Fibroblast of lung (primary cell): ENCODE measurements at places on chromosomes 6 and 20. TPM values are rescaled to one million over a fixed set of nuclear protein-coding genes. Genes with fewer than 3 reads are reported as not detected.
A peak's percentile ranks its signal among the peaks of the same experiment; 100 is the strongest.

Gene CABLES2
- total RNA-seq, result 0.51 and 0.66 TPM in 2 replicates

Gene CPXM1
- 0.50 and 10.3 TPM in 2 replicates for total RNA-seq

Gene ARMC12
- 0.50 and 1.0 TPM in 2 replicates for total RNA-seq

Gene IMPG1
- total RNA-seq, result not detected in 2 replicates

Gene CST4
- total RNA-seq, result 0.17 TPM in 1 of 2 replicates, not detected in the other

DNA sequence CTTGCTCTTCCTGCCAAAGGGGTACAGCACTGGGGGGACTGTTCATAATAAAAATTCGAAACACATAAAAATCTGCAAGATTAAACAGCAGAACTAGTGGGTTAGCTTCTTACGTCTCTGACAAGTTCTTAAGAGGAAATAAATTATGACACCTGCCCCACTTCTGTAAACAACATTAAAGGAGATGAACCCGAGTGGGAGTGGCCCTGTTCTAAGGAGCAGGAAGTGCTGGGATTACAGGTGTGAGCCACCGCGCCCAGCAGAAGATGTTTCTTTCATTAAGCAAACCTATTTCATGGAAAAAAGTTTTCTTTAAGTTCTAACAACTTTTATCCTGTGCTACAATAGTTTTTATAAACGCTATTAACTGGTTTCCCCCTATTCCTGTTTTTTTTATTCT is 24.6 kb downstream of the USP45 start:
- no peaks in the 10 kb centered on the region for H3K27me3 ChIP-seq
- H3K36me3 ChIP-seq, result no peaks in the 10 kb centered on the region
- no peak overlapping the region for H3K4me3 ChIP-seq
- no peak for DNase-seq
- no peaks in the 10 kb centered on the region for H3K4me1 ChIP-seq

DNA sequence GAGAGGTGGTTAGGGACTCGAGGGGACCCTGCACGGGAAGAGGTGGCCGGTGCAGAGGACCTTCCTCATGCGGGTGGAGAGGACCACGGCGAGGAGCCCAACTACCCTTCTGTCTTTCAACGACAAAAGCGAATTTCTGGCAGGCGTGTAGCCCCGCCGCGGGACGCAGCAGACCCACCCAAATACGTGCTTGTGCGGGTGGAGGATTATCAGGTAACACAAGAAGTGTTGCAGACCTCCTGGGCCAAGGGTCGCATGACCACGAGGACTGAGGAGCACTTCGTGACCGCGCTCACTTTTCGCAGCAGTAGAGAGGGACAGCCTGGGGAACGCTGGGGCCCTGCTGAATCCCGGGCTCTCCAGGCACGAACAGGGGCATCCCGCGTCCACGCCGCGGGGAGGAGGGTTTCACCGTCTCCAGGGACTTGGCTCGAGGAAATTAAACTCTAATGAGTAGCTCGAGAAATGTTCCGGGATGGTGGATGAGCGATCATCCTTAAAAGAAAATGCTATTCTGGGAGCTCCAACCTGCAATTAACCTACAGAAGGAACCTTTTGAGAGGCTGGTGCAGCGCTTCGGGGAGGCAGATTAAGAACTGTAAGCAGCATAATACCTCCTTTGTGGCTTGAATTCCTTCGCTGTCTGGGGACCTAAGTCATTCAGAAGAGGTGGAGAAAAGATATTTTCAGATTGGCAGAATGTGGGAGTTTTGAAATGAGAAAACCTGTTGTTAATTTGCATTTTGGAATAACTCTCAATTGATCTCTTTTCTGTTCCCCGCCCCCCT is 804 bp downstream of the C6orf141 start:
- DNase-seq, result no peak
- peak overlapping the region; percentile 57 for H3K4me3 ChIP-seq
- no peak overlapping the region for H3K27ac ChIP-seq
- no peaks in the 10 kb centered on the region for H3K4me1 ChIP-seq
- H3K27me3 ChIP-seq, result peaks cover 10% of the 10 kb centered on the region

DNA sequence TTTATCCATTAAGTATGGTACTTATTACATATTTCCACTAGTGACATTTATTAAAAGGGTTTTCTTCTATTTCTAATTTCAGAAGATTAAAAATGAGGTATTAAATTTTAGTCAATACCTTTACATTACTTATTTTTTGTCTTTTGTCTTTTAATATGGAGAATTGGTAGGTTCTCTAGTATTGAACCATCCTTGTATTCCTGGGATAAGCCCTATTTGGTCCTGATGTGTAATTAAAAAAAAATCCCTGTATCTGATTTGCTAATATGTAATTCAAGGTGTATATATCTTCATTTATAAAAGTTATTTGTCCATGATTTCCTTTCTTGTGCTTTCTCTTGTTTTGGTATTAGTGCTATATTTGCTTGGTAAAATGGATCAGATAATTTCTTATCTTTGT is 153.7 kb downstream of the TRMT11 start:
- DNase-seq, result no peak
- H3K4me1 ChIP-seq, result no peaks in the 10 kb centered on the region
- H3K27me3 ChIP-seq, result no peaks in the 10 kb centered on the region
- no peak overlapping the region for H3K4me3 ChIP-seq

GRCh38 chr6:33728438-33728837 is 16.9 kb upstream of the UQCC2 start:
- no peak overlapping the region for H3K4me3 ChIP-seq
- peaks cover 16% of the 10 kb centered on the region for H3K27me3 ChIP-seq
- no peaks in the 10 kb centered on the region for H3K36me3 ChIP-seq
- no peak for DNase-seq
- H3K27ac ChIP-seq, result no peak overlapping the region

DNA sequence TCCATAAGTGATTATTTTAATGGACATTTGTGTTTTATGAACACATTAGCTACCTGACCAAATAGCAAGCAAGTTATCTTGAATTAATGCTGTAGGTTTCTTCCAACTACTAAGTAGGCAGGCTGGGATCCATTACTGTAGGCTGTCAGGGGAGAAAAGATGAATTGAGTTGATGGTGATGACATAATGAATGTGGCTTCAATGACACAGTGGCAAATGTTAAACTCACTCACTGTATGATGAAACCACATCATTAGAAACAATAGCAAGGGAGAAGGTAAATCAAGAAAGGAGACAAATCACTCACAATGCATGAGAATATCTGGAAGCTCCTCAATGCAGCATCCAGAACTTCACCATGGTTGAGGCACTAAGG is 529.7 kb upstream of the CITED2 start:
- no peaks in the 10 kb centered on the region for H3K36me3 ChIP-seq
- no peak overlapping the region for H3K27ac ChIP-seq
- DNase-seq, result no peak
- H3K4me1 ChIP-seq, result no peaks in the 10 kb centered on the region
- H3K4me3 ChIP-seq, result no peak overlapping the region

DNA sequence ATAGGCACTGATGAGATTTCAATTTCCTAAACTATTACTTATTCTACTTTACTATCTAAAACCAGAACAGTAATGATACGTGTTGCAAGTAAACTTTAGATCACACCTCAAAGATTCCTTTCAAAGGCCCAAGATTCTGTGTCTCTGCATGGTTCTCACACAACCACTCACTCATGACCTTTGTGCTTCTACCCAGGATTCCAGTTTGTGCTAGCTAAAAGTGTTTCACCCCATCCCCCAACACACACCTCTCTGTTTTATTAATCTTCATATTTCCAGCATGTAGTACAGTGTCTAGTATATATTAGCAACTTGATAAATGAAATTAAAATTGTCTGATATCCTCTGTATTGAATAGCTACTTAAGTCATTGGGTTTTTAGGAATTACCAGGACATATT is 8.8 kb upstream of the SH3BGRL2 start:
- no peaks in the 10 kb centered on the region for H3K4me1 ChIP-seq
- H3K27me3 ChIP-seq, result no peaks in the 10 kb centered on the region
- no peaks in the 10 kb centered on the region for H3K36me3 ChIP-seq
- no peak overlapping the region for H3K27ac ChIP-seq
- DNase-seq, result no peak

DNA sequence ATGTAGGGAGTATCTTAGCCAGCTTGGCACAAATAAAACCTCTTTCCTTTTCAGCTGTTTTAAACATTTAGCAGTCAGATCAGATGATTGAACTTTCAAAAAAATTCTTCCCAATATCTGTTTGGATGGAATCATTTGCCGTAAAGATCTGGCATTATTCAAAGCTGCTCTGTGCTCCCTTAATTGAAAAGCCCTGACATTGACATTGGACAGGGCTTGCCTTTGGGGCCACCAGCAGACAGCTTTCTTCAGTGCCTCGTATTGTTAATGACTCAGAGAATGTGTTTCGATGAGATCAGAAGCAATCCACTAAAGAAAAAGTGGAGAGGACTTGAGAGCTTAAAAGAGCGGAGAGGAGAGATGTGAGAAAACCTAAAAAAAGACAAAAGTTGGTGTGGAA is 343.5 kb downstream of the NRN1 start:
- peak; percentile 9 for DNase-seq
- no peak overlapping the region for H3K27ac ChIP-seq
- H3K36me3 ChIP-seq, result no peaks in the 10 kb centered on the region
- no peaks in the 10 kb centered on the region for H3K27me3 ChIP-seq

DNA sequence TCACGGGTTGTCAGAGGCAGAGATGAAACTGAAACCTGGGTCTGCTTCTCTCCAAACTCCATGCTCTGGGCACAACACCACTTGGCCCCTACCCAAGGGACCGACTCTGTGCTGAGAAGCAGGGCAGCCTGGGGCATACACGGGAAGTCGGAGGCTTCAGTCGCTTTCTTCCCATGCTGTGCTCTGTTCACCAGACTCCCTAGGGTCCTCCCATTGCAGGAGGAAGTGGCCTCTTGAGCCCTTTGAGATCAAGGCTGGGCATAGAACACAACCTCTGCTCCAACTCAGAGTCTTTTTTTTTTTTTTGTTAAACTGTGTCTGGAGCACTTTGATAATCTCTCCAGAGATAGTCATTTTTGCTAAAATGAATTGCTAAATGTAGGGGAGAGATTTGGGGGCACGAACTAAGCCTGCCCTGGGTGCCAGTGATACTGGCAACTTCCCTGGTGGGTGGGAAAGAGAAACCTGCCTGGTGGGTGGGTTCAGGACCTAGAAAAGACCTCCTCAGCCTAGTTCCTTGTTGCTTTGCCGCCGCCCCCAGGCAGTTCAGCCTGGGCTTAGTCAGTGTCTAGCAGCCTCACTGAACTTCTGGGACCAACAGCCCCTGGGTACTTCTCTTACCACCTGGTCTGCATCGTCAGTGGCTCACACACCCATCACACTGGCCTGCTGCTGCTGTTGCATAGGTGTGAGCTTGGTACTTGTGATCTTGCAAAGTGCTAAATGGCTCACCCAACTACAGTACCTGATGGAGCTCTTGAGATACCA is 62.0 kb downstream of the PPP1R14C start:
- no peak overlapping the region for H3K27ac ChIP-seq
- no peak overlapping the region for H3K4me3 ChIP-seq
- H3K36me3 ChIP-seq, result no peaks in the 10 kb centered on the region
- no peaks in the 10 kb centered on the region for H3K27me3 ChIP-seq
- DNase-seq, result no peak

DNA sequence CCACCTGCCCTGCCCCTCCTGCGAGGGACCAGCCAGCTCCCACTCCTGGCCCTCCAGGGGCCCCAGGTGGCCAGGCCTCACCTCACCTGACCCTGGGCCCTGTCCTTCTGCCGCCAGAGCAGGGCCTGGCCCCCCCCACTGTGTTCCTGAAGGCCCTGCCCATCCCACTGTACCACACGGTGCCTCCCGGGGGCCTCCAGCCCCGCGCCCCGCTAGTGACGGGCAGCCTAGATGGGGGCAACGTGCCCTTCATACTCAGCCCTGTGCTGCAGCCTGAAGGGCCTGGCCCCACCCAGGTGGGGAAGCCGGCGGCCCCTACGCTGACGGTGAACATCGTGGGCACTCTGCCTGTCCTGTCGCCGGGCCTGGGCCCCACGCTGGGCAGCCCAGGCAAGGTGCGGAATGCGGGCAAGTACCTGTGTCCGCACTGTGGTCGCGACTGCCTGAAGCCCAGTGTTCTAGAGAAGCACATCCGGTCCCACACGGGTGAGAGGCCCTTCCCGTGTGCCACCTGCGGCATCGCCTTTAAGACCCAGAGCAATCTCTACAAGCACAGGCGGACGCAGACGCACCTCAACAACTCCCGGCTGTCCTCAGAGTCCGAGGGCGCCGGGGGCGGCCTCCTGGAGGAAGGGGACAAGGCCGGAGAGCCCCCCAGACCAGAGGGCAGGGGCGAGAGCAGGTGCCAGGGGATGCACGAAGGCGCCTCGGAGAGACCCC is 27.6 kb downstream of the ZNF831 start:
- no peak overlapping the region for H3K27ac ChIP-seq
- H3K4me3 ChIP-seq, result no peak overlapping the region
- H3K27me3 ChIP-seq, result no peaks in the 10 kb centered on the region
- no peaks in the 10 kb centered on the region for H3K4me1 ChIP-seq
- H3K36me3 ChIP-seq, result no peaks in the 10 kb centered on the region

- H3K27me3 ChIP-seq, result no peaks in the 10 kb centered on the region
- H3K4me1 ChIP-seq, result no peaks in the 10 kb centered on the region
- no peaks in the 10 kb centered on the region for H3K36me3 ChIP-seq
- peak overlapping the region; percentile 44 for H3K4me3 ChIP-seq
- peak; percentile 31 for DNase-seq
Observed at GRCh38 chr6:45377043-45377553, 636 bp downstream of the SUPT3H start.

DNA sequence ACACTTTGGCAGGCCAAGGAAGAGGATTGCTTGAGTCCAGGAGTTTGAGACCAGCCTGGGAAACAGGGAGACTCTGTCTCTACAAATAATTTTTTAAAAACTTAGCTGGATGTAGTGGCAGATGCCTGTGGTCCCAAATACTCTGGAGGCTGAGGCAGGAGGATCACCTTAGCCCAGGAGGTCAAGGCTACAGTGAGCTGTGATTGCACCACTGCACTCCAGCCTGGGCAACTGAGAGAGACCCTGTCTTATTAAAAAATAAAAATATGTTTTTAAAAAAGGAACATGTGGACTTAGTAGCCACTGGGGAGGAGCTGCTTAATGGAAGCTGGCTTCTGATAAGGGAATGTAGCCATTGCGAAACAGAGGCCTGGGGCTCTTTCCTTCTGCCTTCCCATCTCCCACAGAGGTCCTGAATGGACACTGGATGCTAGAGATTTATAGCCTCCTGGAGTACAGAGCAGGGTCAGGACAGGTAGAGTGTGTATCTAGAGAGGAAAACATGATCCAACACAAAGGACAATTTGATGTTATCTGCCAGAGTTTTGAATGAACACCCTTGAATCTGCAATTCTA is 21.7 kb upstream of the GMNN start:
- no peak overlapping the region for H3K4me3 ChIP-seq
- DNase-seq, result no peak
- H3K27me3 ChIP-seq, result no peaks in the 10 kb centered on the region
- no peak overlapping the region for H3K27ac ChIP-seq
- H3K36me3 ChIP-seq, result no peaks in the 10 kb centered on the region

- no peak overlapping the region for H3K27ac ChIP-seq
- H3K4me1 ChIP-seq, result no peaks in the 10 kb centered on the region
- H3K27me3 ChIP-seq, result no peaks in the 10 kb centered on the region
- DNase-seq, result no peak
Observed at GRCh38 chr20:971346-971745, 30.8 kb downstream of the RSPO4 start.

DNA sequence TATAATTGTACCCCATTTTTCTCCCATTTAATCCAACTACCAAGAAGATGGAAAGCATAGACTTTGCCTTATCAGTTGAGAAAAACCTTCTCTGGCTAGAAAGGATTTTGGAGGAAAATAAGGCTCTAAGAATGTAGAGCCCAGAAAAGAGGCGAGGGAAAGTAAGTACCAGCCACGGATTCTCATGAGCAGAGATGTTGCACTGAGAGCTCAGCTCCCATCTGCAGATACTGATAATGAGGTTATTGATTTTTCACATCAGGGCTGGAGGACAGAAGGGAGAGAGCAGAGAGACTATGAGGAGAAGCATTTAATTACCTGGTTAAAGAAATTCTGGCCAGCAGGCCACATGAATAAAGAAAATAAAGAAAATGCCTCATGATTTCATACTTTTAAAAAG is 104.4 kb upstream of the FAM184A start:
- no peak overlapping the region for H3K27ac ChIP-seq
- H3K4me3 ChIP-seq, result no peak overlapping the region
- no peaks in the 10 kb centered on the region for H3K27me3 ChIP-seq
- no peak for DNase-seq
- H3K36me3 ChIP-seq, result no peaks in the 10 kb centered on the region
